ENCODE measurements at places on chromosomes 4 and X.

GRCh38 chr4:111792632-111793031 is 352.6 kb upstream of the FAM241A start:
- DNase-seq = no peak
- no peaks in the 10 kb centered on the region for H3K36me3 ChIP-seq
- no peaks in the 10 kb centered on the region for H3K4me1 ChIP-seq
- no peaks in the 10 kb centered on the region for H3K27me3 ChIP-seq
- H3K4me3 ChIP-seq = no peak overlapping the region
- H3K27ac ChIP-seq = no peak overlapping the region

GRCh38 chrX:630007-630611 is 482 bp upstream of the SHOX start:
- H3K36me3 ChIP-seq = no peaks in the 10 kb centered on the region
- no peak for DNase-seq
- H3K4me3 ChIP-seq = no peak overlapping the region

GRCh38 chrX:42000836-42001235 is 77.5 kb upstream of the CASK start:
- H3K27ac ChIP-seq = no peak overlapping the region
- no peak overlapping the region for H3K4me3 ChIP-seq
- no peaks in the 10 kb centered on the region for H3K36me3 ChIP-seq
- no peaks in the 10 kb centered on the region for H3K27me3 ChIP-seq
- DNase-seq = no peak

DNA sequence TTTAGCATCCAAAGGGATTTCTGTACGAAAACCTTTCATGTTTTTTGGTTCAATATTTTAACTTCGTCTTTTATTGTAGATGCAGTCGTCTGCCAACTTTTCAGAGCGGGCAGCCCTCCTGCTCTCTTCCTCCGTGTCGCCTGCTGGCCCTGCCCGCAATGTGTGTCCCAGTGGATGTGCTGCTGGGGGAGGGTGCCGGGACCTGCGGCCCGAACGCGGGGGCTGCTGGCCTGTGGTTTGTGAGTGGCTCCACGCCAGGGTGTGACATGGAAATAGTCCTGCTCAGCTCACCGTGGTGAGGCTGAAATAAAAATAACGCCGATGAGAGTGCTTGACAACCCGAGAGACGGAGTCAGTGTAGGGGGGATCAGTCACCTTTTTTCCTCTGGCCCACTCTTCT is 59.7 kb upstream of the GRPEL1 start:
- no peaks in the 10 kb centered on the region for H3K4me1 ChIP-seq
- DNase-seq = no peak
- H3K27me3 ChIP-seq = peaks cover 4% of the 10 kb centered on the region
- no peak overlapping the region for H3K27ac ChIP-seq
- H3K4me3 ChIP-seq = no peak overlapping the region

DNA sequence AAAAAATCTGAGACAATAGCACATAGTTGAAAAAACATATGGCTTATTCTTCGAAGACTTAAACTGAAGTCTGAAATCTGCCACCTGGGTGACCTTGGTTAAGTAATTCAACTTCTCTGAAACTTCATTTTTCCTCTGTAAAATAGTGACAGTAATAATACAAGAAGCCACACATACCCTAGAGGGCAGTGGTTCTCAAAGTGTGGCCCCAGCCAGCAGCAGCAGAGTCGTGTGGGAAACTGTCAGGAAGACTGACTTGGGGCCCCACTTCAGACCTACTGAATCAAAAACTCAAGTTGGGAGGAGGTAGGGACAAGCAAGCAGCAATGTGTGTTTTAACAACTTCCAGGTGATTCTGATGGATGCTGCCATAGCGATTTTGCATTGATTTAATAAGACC is 249.9 kb downstream of the HNRNPD start:
- DNase-seq = no peak
- H3K4me1 ChIP-seq = no peaks in the 10 kb centered on the region
- no peak overlapping the region for H3K27ac ChIP-seq
- no peaks in the 10 kb centered on the region for H3K36me3 ChIP-seq
- no peaks in the 10 kb centered on the region for H3K27me3 ChIP-seq

Measured in activated naive CD8-positive, alpha-beta T cell treated with anti-CD3 and anti-CD28 coated beads, Interleukin-2, amount 50 U/mL, for 24 hours (primary cell).